ENCODE measurements at places on chromosomes 7 and 10.

GRCh38 chr10:22736134-22736533 is 21.8 kb upstream of the PIP4K2A start:
- no peak overlapping the region for H3K4me3 ChIP-seq
- H3K27ac ChIP-seq = no peak overlapping the region
- no peaks in the 10 kb centered on the region for H3K36me3 ChIP-seq

DNA sequence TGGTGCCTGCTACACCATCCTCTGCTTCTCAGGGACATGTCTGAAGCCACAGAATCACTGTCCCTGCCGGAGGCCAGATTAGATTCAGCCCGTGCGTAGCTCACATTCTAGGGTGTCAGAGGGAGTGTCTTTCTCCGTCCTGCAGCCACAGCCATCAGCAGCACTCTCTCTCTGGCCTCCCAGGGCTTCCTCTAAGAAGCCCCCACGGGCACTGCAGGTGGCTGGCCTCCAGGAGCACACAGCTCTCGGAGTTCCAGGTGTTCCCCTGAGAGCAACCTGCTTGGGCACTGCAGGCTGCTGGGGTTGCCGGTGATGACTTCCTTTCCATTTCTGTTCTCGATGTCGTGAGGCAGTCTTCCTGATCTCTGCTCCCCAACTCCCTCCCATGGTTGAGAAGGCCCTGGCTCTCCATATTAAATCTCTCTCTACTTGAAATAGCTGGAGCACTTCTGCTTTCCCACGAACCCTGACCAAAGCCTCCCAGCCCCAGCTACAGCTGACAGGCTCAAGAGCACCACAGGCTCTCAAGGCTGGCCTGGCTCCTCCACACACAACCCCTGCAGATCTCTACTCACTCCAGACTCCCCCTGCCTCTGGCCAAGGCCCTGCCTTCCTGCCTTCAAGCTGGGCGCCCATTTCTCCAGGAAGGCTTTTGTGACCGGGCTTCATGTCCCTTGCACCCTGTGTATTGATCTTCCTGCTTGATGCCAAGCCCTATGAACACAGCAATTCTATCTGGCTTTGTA is 49.0 kb upstream of the TMEM72 start:
- H3K36me3 ChIP-seq = no peaks in the 10 kb centered on the region
- DNase-seq = no peak
- no peak overlapping the region for H3K4me3 ChIP-seq

DNA sequence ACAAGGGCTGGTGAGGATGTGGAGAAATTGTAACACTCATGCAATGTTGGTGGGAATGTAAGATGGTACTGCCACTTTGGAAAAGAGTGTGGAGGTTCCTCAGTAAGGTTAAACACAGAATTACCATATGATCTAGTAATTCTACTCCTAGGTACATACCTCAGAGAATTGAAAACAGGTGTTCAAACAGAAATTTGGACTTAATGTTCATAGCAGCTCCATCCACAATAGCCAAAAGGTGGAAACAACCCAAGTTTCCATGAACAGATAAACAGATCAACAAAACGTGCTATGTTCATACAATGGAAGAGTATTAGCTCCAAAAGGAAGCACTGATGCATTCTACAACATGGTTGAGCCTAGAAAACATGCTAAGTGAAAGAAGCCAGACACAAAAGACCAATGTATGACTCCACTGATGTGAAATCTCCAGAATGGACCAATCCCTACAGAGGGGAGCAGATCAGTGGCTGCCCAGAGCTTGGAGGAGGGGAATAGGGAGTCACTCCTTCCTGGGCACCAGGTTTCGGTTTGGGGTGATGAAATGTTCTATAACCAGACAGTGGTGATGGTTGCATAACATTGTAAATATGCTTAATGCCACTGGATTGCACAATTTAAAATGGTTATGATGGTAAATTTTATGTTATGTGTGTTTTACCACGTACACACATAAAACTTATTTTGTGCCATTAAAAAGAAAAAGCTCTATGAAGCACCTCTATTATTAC is 5.7 kb upstream of the WDR86 start:
- H3K4me1 ChIP-seq = no peaks in the 10 kb centered on the region
- H3K36me3 ChIP-seq = no peaks in the 10 kb centered on the region
- H3K4me3 ChIP-seq = no peak overlapping the region
- H3K27me3 ChIP-seq = peaks cover 29% of the 10 kb centered on the region
- no peak overlapping the region for H3K27ac ChIP-seq
- DNase-seq = no peak

DNA sequence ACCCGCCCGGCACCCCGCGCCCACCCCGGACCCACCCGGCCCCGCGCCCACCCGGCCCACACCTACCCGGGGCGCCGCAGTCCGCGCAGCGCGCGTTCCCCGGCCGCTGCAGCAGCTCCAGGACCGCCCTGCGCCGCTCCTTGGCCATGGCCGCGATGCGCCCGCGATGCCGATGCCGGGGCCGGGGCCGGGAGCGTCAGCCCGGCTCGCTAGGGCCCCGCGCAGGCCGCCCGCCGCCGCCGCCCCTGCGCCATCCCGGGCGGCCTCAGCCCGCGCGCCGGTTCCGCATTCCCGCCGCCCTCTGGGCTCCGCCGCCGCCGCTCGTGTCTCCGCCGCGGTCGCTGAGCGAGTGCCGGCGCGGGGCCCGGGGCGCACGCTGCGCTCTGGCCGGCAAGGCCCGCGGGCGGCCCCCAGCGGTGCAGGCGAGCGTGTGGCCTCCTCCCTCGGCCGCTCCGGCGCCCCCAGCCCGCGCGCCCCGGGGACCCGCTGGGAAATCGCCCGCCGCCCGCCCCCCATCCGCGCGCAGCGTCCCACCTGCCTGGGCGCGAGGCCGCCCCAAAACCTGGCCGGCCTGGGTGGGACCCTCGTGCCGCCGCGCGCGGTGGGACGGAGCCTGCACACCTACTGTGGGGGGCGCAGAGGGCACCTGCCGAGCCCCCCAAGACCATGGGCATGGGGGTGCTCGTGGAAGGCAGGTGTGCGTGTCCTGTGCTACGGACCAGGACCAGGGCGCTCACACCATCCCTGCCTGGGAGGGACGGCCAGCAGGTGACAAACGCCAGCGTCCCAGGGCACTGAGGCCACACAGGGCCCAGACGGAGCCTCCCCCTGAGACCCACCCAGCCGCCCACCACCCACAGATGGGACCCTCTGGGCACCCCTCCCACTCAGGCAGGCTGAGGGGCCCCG is at the start of gene ADAP1:
ADAP1 (minus strand) TSS at position 351 of the 909 bp plus-strand sequence; CDS start at position 148, 203 bp downstream.
- no peak within 1 kb of the TSS for H3K4me3 ChIP-seq
- H3K27me3 ChIP-seq = peaks cover 38% of the 10 kb centered on the region
- DNase-seq = no peak
- peaks cover 4% of the 10 kb centered on the region for H3K4me1 ChIP-seq
- no peak within 1 kb of the TSS for H3K27ac ChIP-seq

- no peaks in the 10 kb centered on the region for H3K27me3 ChIP-seq
- H3K4me3 ChIP-seq = no peak overlapping the region
- peaks cover 12% of the 10 kb centered on the region for H3K4me1 ChIP-seq
- no peak overlapping the region for H3K27ac ChIP-seq
Observed at GRCh38 chr10:91219371-91220193, 881 bp upstream of the PCGF5 start.

- H3K27ac ChIP-seq = no peak overlapping the region
- DNase-seq = no peak
- H3K4me1 ChIP-seq = no peaks in the 10 kb centered on the region
- no peaks in the 10 kb centered on the region for H3K36me3 ChIP-seq
- no peaks in the 10 kb centered on the region for H3K27me3 ChIP-seq
- H3K4me3 ChIP-seq = no peak overlapping the region
Observed at GRCh38 chr7:127158659-127159058, 94.1 kb downstream of the GRM8 start.

DNA sequence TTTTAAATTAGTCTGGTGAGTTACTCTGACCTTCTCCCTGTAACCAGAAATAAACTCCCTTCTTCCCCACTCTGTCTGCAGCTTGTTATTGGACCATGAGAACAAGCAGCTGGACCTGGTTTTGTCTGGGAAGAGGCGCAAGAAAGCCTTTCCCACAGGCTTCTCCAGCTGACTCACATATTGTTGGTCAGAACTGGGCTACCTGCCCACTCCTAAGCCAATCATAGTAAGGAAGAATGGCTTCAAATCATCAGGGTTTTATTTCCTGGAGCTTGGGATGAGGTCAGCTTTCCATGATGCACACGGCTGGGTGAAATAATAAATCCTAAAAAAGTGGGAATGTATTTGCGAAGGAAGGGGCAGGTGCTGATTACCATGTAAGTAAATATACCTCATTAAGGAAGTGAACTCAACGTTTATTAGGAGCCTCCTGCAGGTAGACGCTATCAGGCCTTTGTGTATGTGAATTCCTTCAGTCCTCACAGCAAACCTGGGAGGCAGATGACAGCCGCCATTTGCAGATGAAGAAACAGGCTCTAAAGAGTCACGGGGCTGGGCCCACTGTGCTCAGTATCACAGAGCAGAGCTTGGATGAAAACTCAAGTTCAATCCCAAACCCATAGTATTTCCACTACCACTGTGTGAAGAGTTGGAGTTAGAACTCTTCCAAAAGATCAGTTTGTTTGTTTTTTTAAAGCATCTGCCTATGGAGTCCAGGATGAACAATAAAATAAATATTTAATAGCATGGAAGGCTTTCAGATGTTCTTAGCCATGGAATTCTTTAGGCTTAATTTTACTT is 32.8 kb downstream of the IL15RA start:
- H3K4me1 ChIP-seq = peaks cover 24% of the 10 kb centered on the region
- DNase-seq = peak; percentile 72
- no peaks in the 10 kb centered on the region for H3K27me3 ChIP-seq

- peaks cover 29% of the 10 kb centered on the region for H3K4me1 ChIP-seq
- peaks cover under 1% of the 10 kb centered on the region for H3K36me3 ChIP-seq
- no peak overlapping the region for H3K4me3 ChIP-seq
- no peaks in the 10 kb centered on the region for H3K27me3 ChIP-seq
- peak; percentile 66 for DNase-seq
Observed at GRCh38 chr10:72328045-72328828, 26.5 kb downstream of the DNAJB12 start.

DNA sequence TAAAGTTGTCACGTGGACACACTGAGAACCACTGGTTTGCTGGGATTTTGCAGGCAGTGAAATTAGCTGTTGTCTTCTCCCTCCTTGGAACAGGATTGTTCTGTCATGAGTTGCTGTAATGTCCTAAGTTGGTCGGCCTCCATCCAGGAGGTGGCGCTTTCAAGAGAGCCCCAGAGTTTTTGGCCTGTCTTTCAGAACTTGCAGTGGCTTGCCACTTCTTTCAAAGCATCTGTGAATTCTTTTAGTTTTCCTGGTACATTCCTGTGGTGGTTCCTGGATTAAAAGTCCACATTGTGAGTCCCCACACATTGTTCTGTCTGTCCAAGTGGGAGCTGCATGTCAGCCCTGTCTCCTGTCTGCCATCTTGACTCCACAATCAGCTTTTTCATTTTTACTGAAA is 133.8 kb downstream of the PON1 start:
- no peak for DNase-seq
- H3K4me1 ChIP-seq = no peaks in the 10 kb centered on the region
- H3K36me3 ChIP-seq = no peaks in the 10 kb centered on the region
- H3K27ac ChIP-seq = no peak overlapping the region
- no peaks in the 10 kb centered on the region for H3K27me3 ChIP-seq

DNA sequence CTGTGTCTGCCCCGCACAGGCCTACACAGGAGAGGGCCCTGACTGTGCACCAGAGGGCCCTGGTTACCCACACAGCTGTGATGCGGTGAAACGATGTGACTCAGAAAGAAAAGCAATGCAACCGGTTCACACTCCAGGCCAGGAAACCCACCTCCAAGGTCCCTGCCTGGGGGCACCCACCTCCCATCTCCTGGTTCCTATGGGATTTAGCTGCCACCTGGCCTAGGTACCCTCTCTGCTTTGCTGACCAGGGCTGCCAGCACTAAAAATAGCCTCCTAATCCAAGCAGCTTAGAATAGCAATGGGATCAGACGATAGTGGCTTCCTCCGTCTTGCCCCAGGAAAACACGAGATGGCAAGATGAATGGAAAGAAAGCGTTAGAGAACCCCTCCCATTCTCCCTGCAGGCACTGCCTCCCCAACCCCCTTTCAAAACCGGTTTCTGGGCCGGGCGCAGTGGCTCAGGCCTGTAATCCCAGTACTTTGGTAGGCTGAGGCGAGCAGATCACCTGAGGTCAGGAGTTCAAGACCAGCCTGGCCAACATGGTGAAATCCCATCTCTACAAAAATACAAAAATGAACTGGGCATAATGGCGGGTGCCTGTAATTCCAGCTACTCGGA is 12.4 kb downstream of the RBP3 start:
- H3K4me3 ChIP-seq = no peak overlapping the region
- no peak for DNase-seq
- no peaks in the 10 kb centered on the region for H3K4me1 ChIP-seq
- no peaks in the 10 kb centered on the region for H3K27me3 ChIP-seq
- H3K36me3 ChIP-seq = no peaks in the 10 kb centered on the region
- no peak overlapping the region for H3K27ac ChIP-seq

DNA sequence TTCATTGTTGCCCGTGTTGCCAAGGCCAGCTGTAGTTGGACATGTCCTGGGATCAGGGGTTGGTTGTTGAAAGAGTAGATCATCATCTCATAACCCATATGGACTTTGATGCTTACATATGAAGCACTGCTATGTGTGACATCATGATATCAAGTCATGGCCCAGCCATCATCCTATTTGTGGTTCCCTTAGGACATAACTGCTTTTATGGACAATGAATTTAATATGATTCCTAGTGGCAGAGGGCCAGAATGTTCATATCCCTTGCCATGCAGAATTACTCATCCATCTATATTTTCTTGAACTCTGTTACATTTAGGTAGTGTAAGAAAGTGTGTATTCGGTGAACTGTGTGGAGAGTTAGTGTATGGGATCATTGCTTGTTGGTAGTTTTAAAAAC is 343.9 kb upstream of the LRGUK start:
- H3K27ac ChIP-seq = no peak overlapping the region
- no peak for DNase-seq
- no peak overlapping the region for H3K4me3 ChIP-seq
- H3K36me3 ChIP-seq = no peaks in the 10 kb centered on the region
- no peaks in the 10 kb centered on the region for H3K27me3 ChIP-seq

GRCh38 chr7:21915140-21915539 is 30.6 kb downstream of the CDCA7L start:
- no peak overlapping the region for H3K27ac ChIP-seq
- peaks cover 20% of the 10 kb centered on the region for H3K4me1 ChIP-seq
- no peak for DNase-seq
- no peak overlapping the region for H3K4me3 ChIP-seq

- H3K4me3 ChIP-seq = no peak overlapping the region
- H3K36me3 ChIP-seq = no peaks in the 10 kb centered on the region
- no peaks in the 10 kb centered on the region for H3K4me1 ChIP-seq
- H3K27me3 ChIP-seq = no peaks in the 10 kb centered on the region
- H3K27ac ChIP-seq = no peak overlapping the region
Observed at GRCh38 chr10:76291175-76291574, 859.8 kb downstream of the LRMDA start.

DNA sequence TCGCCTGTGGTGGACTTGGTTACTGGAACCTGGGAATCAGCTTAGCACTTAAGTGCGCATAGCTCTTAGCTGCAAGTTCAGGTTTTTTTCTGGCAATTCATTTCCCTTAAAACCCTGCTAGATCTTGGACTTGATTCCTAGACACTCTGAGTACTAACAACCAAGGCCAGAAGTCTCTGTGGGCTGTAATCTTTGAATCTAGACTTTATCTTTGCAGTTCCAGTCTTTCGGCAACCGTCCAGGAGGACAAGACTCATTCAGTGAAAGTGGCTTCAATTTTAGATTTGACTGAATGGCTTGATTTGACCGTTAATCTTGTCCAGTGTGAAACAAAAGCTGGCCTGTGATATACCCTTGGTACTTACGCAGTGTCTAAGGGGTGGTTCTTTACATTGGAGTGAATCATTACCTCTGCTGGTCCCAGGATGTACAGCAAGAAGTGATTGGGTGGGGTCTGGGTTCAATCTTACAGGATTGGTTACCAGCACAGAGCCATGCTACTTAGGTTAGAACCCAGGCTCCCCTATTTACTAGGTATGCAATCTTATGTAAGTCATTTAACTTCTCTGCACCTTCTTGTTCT is 16.4 kb downstream of the PTTG1IP2 start:
- H3K27ac ChIP-seq = no peak overlapping the region
- DNase-seq = no peak
- H3K4me1 ChIP-seq = no peaks in the 10 kb centered on the region
- no peaks in the 10 kb centered on the region for H3K27me3 ChIP-seq
- no peaks in the 10 kb centered on the region for H3K36me3 ChIP-seq
